Endothelial cell of umbilical vein (primary cell): ENCODE measurements at places on chromosomes 6 and 20. TPM values are rescaled to one million over a fixed set of nuclear protein-coding genes. Genes with fewer than 3 reads are reported as not detected.
A peak's percentile ranks its signal among the peaks of the same experiment; 100 is the strongest.

DNA sequence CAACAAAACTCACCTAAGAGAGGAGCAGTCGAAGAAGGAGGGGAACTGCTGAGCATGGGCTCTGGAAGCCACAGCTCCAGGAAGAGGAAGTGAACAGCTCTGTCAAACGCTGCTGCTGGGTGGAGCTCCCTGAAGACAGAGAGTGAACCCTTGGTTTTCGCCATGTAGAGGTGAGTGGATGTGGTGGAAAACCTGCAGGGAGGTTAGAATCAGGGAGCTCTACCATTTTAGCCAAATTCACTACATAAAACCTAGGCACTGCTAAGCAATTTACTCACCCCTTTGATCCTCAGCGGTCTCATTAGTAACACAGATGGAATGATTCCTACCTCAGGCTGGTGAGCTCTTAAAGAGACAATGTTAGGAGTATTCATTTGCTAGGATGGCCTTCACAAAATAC lies 19.4 kb upstream of the TFAP2A start:
- no peak for DNase-seq

DNA sequence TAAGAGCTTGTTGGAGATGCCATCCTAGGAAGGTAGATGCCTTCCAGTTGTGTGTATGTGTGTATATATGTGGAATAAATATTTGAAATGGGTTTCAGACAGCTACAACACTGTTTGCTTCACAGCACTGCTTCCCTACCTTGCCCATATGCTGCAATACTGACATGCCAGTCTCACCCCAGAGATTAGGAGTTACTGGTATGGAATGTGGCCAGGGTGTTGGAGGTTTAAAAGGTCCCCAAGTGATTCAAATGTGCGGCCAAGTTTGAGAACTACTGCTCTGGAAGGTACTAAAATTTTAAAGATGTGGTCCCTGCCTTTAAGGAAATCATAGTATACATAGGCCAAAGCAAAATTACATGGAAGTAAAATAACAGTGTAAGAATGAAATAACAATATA lies 39.5 kb downstream of the BCKDHB start:
- no peak for DNase-seq

The PROCR gene
- total RNA-seq: 228 and 251 TPM in 2 replicates

The PPP1R3G gene
- total RNA-seq: 0.07 and 0.09 TPM in 2 replicates

The CTNNBL1 gene
- total RNA-seq: 54.8 and 60.2 TPM in 2 replicates

The DLK2 gene
- total RNA-seq: not detected in 2 replicates

- DNase-seq: no peak
These were observed 67.4 kb upstream of the FABP7 start for GRCh38 chr6:122712093-122712447.

GRCh38 chr6:146355521-146356100 lies 188.0 kb upstream of the RAB32 start:
- DNase-seq: peak; percentile 40

- DNase-seq: no peak
These were observed 43.4 kb downstream of the SLC22A2 start for GRCh38 chr6:160215232-160215631.

DNA sequence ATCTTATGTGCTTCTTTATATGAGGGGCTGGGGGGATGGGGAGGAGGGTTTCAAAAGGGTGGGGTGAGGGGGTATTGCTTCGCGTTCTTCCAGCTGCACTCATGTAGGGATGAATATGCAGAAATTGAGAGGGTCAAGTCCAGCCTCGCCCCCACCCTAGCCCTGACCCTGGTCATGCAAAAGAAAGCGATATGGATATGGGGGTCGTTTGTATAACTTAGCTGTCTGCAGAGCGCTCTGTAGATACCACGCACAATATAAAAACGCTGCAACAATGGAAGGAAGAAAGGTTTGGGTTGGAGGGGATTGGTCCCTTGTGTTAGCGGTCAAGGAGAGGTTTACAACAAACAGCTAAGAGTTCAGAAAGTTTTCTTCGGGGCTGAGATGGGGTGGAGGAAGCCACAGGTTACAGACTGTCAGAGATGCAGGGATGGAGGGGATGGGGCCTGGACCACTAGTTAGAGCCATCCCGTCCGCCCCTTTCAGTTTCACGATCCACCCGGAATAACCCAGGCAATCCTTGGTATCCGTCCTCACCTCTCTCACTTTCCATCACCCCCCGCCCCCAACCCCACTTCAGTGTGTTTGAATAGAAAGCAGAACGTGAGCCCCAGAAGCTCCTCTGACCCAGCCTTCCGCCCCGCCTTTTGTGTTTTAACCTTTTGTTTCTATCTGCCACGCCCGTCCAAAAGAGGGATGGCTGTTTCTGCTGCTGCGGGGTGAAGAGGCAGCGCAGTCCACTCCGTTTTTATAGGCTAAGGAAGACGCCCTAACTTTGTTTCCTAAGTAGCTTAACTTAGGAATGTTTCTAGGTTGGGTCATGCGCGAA lies 73.5 kb downstream of the SOX4 start:
- peak; percentile 28 for DNase-seq

GRCh38 chr6:16136621-16137450 lies 8.0 kb downstream of the MYLIP start:
- DNase-seq: peak; percentile 64

GRCh38 chr6:154886016-154886415 lies 109.1 kb upstream of the TIAM2 start:
- DNase-seq: no peak

The MTFR2 gene
- 7.4 and 7.7 TPM in 2 replicates for total RNA-seq

- DNase-seq: no peak
These were observed 5.5 kb downstream of the KATNA1 start for GRCh38 chr6:149642829-149643580.

The CPNE5 gene
- 18.8 and 32.1 TPM in 2 replicates for total RNA-seq

The SFTA2 gene
- total RNA-seq: not detected in 2 replicates

The PRRT1 gene
- total RNA-seq: 0.76 and 1.3 TPM in 2 replicates

The SYCP2L gene
- not detected in 2 replicates for total RNA-seq

DNA sequence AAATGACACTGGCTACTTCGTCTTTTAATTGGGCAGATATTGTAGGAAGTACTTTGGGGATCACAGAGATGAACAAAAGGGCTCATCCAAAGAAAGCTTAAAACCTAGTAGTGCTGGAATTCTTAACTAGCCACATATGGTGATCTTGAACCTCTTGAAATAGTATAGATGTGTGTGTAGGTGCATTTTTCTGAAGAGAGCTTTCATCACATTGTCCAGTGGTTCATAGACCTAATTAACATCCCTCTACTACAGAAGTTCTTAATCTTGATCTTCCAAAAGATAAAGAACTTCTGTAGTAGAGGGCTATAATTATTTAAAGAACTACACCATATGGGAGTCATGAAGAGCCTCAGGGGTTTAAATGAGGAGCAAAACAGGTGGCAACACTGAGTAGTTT lies 2.3 kb upstream of the PRIM2 start:
- DNase-seq: no peak

- no peak for DNase-seq
These were observed 4.8 kb downstream of the TGM6 start for GRCh38 chr20:2385496-2385895.

DNA sequence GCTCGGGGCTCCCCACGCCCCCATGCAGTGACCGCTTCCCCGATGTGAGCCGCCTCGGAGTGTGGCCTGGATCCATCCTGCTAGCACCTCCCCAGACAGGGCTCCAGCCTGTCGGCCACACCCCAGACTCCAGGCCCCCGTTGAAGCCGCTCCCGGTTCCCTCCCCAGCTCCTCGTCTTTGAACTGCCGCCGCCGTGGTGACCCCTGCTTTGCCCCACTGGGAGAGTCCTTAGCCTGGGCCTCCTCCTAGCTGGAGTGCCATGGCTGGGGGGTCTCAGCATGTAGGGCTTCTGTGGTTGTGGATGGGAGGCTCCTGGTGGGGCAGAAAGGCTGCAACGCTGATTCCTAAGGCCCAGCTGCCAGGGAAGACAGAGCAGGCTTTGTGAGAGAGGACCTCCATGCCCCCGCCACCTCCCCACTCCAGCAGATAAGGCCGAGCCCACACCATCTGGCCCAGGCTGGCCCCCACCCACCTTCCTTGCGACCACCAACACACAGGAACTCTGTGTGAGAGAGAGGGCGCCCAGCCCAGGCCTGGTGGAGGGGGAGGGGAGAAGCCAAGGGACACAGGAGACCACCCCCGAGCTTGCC lies 11.4 kb downstream of the FOXS1 start:
- no peak for DNase-seq

DNA sequence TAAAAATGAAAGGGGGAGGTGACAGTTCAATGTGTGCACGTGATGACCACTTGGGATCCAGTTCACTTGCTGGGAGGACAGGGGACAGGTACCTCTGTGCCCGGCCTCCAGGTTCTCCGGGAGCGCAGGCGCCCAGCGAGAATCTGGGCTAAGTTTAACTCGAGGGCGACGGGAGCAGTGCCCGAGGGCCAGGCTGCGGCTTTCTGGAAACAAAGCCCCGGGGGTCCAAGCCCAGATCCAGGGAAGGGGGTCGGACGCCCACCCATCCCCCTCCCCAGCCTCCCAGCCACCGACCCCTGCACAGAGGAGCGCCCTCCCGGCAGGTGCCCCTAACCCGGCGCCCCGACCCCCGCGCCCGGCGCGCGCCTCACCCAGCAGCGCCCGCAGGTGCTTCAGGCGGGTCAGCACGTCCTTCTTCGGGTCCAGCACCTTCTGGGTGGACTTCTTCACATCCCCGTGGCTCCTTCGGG lies 405 bp downstream of the RALGAPA2 start:
- peak; percentile 18 for DNase-seq

- DNase-seq: peak; percentile 95
These were observed 418.6 kb downstream of the CDKAL1 start for GRCh38 chr6:20952699-20953474.

- DNase-seq: no peak
These were observed 115.7 kb downstream of the PRIM2 start for GRCh38 chr6:57432919-57433684.

- no peak for DNase-seq
These were observed 196.6 kb downstream of the LY86 start for GRCh38 chr6:6785163-6785521.

GRCh38 chr6:62707156-62707555 lies 421.1 kb upstream of the KHDRBS2 start:
- DNase-seq: no peak

The SAPCD1 gene
- total RNA-seq: 9.4 and 11.7 TPM in 2 replicates

- no peak for DNase-seq
These were observed 7.3 kb downstream of the PNRC1 start for GRCh38 chr6:89087881-89088280.

DNA sequence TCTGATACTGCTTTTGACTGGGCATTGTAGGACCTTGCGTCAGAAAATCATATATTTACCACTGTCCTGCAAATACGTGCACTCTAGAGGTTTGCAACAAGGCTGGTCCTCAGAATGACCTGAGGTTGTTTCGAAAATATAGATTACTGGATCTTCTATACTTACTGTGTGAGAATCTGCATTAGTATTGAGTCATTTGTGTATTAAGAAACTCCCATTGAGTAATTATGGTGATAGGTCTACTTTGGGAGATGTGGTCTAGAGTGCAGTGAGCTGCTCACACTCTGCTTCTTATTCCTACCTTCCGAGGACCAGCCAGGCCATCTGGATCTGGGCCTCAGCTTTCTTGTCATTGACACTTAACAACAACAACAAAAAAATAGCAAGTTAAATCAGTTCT lies 9.6 kb downstream of the KLHL32 start:
- no peak for DNase-seq

GRCh38 chr20:23753589-23753988 lies 2.9 kb upstream of the CST1 start:
- DNase-seq: no peak

GRCh38 chr6:25447570-25447929 lies 168.4 kb downstream of the CARMIL1 start:
- no peak for DNase-seq

- no peak for DNase-seq
These were observed 108.1 kb upstream of the PRDM1 start for GRCh38 chr6:105977934-105978504.

GRCh38 chr6:35505999-35506412 lies 6.7 kb downstream of the TULP1 start:
- no peak for DNase-seq

DNA sequence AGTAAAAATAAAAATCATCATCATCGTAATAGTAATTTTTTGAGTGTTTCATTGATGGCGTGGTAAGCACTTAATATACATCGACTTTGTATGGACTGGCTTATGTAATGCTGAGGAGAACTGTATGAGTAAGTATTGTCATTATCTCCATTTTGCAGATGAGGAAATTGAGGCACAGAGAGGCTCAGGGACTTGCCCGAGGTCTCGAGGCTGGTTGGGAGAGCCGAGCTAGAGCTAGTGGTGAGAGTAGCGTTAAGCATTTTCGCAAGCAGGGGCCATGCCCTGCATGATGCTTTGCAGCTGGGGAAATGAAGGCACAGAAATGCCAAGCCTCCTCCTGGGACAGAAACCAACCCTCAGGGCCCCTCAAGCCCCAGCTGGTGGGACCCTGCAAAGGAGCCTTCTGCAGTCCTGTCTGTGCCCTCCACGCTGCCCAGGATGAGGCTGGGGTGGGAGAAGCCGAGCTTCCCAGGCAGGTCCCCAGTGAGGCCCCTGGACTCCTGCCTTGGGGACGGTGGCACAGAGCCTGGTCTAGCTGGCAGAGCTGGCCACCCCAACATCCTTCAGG lies 31.1 kb upstream of the STX16 start:
- no peak for DNase-seq

DNA sequence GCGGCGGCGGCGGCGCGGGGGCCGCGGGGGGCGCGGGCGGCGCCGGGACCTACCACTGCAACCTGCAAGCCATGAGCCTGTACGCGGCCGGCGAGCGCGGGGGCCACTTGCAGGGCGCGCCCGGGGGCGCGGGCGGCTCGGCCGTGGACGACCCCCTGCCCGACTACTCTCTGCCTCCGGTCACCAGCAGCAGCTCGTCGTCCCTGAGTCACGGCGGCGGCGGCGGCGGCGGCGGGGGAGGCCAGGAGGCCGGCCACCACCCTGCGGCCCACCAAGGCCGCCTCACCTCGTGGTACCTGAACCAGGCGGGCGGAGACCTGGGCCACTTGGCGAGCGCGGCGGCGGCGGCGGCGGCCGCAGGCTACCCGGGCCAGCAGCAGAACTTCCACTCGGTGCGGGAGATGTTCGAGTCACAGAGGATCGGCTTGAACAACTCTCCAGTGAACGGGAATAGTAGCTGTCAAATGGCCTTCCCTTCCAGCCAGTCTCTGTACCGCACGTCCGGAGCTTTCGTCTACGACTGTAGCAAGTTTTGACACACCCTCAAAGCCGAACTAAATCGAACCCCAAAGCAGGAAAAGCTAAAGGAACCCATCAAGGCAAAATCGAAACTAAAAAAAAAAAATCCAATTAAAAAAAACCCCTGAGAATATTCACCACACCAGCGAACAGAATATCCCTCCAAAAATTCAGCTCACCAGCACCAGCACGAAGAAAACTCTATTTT lies 2.0 kb downstream of the FOXC1 start:
- DNase-seq: peak; percentile 52

- DNase-seq: peak; percentile 94
These were observed 4.7 kb upstream of the MRGBP start for GRCh38 chr20:62791301-62792181.

- DNase-seq: peak; percentile 91
These were observed 22.3 kb downstream of the MARCKS start for GRCh38 chr6:113879186-113880096.

The DCBLD1 gene
- 44.3 and 55.8 TPM in 2 replicates for total RNA-seq

DNA sequence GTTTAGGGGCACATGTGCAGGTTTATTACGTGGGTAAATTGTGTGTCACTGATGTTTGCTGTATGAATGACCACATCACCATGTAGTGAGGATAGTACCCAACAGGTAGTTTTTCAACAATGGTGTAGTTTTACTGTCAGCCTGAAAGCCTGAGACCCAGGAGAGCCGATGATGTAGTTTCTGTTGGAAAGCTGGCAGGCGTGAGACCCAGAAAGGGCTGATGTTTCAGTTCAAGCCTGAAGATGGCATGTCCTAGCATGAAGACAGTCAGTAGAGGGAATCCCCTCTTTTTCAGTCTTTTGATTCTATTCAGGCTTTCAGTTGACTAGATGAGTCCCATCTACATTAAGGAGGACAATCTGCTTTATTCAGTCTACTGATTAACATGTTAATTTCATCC lies 96.7 kb downstream of the KLHL32 start:
- DNase-seq: no peak

- peak; percentile 89 for DNase-seq
These were observed 103.6 kb upstream of the CNKSR3 start for GRCh38 chr6:154614101-154614500.
